ENCODE measurements at places on chromosomes 3 and 15.

DNA sequence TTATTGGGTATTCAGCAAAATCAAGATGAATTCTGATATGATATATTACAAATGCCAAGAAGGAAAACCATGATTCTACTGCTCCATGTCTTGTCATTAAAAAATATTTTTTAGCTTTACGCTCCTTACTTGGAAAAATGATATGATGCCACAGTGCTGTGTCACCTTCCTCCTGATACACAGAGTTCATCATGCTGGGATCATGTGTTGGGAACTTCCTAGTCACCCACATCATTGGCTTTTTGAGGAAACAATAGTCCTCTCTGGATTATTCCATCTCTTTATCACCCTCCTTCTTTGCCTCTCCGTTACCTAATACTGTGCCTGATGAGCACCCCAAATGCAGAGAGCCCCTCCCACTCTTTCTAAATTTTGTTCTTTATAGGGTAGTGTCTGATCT is 94.3 kb upstream of the PFN2 start:
- no peak for DNase-seq

DNA sequence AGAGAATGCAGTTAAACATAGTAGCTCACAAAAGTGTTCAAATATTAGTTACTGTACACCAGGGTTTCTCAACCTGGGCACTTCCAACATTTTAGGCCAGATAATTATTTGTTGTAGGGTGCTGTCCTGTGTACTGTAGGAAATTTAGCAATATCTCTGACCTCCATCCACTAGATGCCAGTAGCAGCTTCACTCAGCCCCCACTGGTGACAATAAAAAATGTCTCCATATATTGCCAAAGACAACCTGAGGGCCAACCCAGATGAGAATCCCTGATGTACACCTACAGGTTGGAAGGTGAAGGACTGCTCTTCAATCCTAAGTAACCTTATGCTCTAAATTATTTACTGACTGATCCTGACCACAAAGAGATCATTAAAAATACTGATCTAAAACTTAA is 32.5 kb downstream of the DCUN1D1 start:
- DNase-seq: no peak

DNA sequence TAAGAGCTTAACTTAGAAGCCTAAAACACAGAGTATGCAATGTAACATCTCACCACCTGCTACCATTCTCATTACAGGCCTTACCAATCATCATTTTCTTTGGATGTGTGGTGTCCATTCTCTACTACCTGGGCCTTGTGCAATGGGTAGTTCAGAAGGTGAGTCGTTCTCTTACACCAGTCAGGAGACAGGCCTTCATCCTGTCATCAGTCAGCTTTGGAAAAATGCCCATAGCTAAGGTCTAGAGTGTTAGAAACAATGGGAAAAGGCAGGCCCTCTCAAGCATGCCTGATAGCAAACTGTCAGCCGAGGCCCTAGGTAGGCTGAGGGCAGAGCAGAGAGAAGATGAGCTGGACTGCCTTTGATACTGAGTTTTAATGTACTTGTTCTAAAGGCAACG is 13.5 kb downstream of the SLC28A2 start:
- no peak for DNase-seq

GRCh38 chr3:13264468-13264795 is 155.7 kb downstream of the NUP210 start:
- no peak for DNase-seq

DNA sequence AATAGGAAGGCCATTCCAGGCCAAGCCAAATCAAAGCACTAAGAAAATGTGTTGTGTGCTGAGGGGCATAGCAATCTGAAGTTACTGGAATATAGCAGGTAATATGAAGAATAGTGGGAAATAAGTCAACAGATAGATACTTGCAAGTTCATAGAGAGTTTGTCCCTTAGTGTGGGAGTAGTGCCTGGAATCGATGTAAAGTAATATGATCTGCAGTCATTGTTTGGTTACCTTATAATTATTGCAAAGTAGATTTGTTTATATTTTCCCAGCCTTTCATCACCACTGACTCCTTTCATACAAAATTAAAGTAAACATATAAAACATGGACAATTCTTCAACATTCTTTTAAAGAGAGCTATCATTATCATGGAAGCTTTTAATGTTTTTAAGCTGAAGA is 420.9 kb upstream of the NECTIN3 start:
- no peak for DNase-seq

DNA sequence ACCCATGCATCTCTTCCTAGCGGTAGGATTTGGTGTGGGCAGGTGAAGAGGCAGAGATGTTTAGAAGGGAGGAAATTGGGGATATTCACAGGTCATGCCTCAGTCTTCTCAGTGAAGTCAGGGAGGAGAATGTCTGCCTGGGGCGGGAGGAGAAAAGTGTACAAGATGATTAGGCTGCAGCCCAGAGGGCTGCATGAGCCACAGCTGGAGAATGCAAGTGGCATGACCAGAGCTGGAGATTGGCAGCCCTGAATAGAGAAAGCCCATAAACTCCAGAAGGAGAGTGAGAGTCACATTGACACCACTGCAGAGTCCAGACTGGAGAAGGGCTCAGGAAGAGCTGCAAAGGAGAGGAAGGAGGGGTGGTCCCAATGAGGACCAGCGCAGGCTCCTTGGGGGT is 22.6 kb downstream of the PDHB start:
- no peak for DNase-seq

DNA sequence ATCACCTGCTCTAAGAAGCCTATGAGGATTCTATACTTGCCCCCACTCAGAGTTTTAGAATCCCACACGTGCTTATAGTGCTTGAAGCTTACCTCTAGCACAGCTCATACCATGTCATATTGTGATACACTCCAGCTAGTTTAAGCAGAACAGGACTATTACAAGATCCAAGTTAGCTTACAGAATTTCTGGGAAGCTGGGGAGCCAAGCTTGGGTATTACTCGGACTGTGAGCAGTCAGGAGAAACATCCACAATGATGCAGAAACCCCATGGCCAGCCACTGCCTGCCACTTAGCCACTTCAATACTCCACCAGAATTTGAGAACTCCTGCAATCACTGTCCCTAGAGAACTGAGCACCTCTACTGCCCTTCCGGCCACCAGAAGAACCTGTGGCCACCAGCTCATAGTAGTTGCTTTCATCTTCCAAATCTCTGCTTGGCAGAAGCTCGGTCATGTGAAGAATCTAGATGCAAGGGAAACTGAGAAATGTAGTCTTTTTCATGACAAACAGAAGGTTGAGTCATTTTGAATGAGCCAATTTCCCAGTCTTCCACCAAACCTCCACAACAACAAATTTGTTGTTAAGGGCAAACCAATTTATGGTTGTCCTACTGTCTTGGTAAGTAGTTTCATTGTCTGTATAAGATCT is 27.7 kb upstream of the SSR3 start:
- no peak for DNase-seq

DNA sequence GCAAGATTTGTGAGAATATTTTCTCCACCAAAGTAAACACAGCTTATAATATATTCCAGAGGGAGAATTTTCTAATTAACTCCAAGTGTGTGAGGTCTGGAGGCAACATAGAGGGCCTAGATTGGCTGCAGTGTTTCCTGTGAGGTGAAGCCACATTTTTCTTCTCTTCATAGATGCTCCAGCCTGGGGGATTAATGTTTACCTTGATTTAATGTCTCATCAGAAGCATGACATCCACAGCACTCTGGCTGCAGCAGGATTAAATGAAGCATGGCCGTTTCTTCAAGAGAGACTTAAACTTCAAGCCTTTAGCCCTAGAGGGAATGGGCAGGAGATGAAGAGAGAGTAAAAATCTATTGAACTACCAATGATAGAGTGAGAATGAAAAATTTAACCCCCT is 137.9 kb upstream of the ZBTB20 start:
- DNase-seq: no peak

DNA sequence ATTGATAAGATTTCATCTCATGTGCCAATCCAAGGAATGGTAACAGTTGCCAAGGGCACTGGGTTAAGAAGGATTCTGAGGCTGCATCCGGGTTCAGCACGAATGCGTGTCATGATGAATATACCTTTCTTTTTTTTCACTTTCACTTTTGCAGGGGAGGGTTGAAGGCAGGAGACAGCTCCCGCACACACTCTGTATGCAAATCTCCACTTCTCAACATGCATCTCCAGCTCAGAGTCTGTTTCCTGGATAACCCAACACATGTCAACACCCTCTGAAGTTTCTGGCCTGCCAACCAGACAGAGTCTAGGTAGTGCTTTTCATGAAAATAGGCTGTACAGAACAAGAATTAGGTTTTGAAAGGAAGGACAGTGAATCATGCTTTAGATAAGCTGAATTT is 21.6 kb downstream of the B4GALT4 start:
- DNase-seq: no peak

DNA sequence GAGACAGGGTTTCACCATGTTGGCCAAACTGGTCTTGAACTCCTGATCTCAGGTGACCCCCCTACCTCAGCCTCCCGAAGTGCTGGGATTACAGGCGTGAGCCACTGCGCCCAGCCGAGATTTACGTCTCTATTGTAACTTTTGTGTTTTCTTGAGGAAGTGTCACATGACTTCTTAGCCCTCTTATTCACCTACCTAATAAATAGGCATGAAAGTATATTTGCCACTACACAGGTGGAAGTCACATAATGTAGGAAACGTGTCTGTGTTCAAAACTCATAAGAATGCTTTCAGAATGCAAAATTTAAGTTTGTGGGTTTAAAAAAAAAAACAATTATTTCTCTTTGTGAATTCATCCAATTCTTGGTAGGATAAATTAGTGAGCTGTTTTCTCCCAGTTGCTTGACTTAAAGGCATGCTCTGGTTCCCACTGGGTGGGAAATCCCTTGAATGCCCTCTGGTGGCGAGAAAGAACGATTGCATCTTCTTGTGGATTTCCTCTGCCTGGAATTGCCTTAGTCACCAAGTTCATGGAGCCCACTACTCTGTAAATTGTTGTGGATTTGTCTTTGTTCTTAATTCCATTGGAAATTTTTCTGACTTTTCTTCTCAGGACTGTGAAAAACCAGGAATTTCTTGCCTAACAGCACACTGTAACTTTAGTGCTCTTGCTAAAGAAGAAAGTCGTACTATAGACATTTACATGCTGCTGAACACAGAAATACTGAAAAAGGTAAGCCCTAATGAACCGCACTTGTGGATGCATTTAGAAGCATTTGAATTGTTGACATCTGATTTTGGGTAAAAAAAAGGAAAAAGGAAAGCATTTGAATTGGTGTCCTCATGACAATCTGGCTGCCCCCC is 82.2 kb upstream of the CTDSPL start:
- DNase-seq: no peak

- DNase-seq: no peak
Observed at GRCh38 chr3:15511156-15511555, 10.3 kb downstream of the COLQ start.

DNA sequence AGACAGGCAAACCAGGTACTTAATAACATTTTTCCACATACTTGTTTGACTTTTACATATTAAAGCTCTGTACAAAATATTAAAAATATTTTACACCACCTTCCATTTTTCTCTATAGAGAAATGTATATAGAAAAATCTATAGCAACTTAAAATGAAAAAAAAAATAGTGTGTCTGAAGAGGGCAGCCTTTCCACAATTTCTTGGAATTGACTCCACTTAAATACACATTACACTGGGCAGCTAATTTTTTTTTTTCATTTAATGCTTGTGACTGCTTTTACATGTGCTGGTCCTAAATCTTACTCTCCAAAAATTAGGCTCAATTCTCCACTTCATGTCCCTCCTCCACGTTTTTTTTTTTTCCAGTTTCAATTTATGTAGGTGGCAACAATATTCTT is 427.0 kb upstream of the RBMS3 start:
- no peak for DNase-seq

DNA sequence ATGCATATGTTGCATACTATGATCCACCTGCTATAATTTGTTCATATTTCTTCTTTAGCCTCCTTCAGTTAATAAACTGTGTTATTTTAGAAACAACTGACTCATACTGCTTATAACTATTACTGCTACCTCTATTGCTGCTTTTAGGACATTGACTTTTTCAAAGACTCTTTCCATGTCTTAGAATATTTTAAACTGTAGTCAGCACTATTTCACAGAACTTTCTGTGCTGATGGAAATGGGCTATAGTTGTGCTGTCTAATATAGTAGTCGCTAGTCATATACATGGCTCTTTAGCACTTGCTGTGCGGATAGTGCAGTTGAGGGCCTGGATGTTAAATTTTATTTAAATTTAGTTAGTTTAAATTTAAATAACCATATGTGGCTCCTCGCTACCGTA is 55.6 kb downstream of the NEK11 start:
- DNase-seq: no peak

DNA sequence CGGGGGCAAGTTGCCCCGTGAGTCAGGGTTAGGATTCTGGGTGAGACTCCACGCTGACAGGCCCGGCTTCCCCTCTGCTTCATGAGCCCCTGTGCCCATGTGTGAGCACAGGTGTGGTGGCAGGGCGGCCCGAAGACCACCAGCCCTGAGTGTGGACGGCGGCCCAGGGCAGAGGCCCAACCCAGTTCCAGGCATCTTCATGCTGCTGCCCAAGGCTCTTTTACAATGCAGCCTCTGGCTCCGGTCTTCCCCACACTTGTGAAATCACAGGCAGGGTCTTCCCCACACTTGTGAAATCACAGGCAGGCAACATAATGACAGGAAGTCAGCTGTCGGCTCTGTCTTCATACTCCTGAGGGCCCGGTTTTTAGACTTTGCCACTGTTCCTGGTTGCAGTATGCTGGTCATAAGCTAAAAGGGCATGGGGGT is 78.8 kb downstream of the AAGAB start:
- no peak for DNase-seq

DNA sequence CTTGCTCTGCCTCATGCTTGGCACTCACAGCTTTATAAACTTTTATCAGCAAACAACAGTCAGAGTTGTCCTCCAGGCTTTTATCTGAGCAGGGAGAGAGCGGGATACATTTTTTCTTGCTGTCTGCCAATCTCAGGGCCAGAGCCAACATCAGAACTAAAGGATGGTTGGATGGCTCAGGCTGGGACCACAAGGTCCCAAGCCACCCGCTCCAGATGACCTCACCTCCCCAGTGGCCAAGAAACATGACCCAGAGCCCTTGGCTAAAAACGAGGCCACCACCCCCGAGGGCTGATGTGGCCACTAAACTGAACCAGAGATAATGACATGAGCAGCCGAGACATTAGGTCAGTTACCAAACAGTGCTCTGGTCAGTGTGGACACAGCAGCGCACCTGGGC is 18.8 kb upstream of the SPATA12 start:
- no peak for DNase-seq

- no peak for DNase-seq
Observed at GRCh38 chr15:78103406-78104118, 11.2 kb downstream of the SH2D7 start.

- DNase-seq: no peak
Observed at GRCh38 chr15:39593071-39593655, 12.3 kb downstream of the THBS1 start.
